ENCODE measurements at places on chromosomes 11 and 22.

DNA sequence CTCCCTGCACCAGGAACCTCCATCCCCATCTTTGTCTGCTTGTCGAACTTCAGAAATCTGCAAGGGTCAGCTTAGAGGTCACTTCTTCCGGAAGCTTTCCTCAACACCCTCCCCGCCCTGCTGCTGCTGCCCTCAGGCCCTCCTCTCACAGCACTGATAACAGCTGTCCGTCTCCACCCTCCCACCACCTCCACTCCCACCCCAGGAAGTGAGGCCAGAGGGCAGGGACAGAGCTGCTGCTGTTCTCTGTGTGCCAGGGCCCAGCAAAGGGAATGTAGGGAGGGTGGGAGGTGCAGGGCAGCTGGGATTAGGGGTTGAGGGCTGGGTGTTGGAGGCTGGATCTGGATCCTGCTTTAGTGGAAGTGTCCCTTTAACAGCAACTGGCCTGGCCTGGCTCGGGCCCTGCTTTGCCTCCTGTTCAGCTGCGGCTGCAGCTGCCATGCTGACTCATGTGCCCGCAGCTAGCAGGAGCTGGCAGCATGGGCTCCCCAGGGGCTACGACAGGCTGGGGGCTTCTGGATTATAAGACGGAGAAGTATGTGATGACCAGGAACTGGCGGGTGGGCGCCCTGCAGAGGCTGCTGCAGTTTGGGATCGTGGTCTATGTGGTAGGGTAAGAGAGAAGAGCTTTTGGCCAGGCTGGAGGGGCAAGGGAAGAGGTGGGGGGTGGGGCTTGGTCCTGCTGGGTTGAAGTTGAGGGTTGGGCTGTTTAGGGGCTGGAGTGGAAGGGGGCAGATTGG is at the start of gene P2RX6:
P2RX6 (plus strand) TSS at position 440 of the 740 bp plus-strand sequence; CDS start at position 450, 10 bp downstream.
- no peak for DNase-seq

GRCh38 chr11:73160005-73160760 is 18.1 kb upstream of the FCHSD2 start:
- DNase-seq: no peak

- DNase-seq: no peak
Measured at GRCh38 chr11:83682611-83682973, 396.4 kb upstream of the CCDC90B start.

DNA sequence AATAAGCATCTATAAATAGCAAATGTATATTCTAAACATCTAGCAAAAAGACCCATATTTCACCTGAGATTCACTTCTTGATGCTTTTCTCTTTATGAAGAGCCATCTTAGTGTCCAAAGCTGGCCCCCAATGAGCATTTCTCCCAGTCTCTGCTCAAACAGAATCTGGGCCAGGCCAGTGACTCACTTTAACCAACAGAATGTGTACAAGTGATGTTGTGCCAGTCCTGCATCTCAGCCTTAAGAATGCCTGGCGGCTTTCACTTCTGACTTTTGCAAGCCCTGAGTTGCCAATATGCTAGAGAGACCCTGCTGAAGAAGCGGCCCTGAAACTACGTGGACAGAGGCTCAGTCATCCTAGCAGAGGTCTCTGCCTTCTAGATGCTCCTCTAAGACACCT is 6.9 kb upstream of the COPB1 start:
- DNase-seq: no peak
